ENCODE measurements at places on chromosomes 3 and 15. TPM values are rescaled to one million over a fixed set of nuclear protein-coding genes. Genes with fewer than 3 reads are reported as not detected.
A peak's percentile ranks its signal among the peaks of the same experiment; 100 is the strongest.

- DNase-seq: no peak
These were observed 2.9 kb upstream of the TNK2 start for GRCh38 chr3:195911041-195911945.

Gene STXBP5L
- not detected for total RNA-seq

Gene ATP13A3
- total RNA-seq: 222 TPM

DNA sequence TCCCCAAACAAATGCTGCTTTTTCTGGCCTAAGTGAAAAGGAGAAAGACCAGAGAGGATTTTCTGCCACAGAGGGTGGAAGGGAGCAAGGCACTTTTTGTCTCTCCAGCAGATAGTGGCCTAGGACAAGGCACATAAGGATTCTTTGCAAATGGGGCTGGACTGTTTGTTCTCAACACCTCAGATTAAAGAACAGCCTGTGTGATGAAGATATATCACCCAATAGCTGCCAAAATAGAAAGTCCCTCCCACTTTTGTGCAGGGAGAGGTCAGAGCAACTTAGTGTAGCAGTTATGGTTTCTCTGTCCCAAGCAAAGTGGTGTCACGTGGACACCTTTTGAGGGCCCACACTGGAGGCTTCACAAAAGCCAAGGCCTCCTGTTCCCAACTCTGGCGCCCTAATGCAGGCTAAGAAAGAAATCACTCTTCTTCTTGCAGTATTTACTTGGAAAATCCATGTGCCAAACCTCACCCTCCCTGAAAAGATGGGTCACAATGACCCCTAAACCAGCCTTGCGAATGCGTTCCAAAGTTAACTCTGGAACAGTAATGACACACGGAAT is 84.9 kb downstream of the LRIG1 start:
- no peak for DNase-seq

DNA sequence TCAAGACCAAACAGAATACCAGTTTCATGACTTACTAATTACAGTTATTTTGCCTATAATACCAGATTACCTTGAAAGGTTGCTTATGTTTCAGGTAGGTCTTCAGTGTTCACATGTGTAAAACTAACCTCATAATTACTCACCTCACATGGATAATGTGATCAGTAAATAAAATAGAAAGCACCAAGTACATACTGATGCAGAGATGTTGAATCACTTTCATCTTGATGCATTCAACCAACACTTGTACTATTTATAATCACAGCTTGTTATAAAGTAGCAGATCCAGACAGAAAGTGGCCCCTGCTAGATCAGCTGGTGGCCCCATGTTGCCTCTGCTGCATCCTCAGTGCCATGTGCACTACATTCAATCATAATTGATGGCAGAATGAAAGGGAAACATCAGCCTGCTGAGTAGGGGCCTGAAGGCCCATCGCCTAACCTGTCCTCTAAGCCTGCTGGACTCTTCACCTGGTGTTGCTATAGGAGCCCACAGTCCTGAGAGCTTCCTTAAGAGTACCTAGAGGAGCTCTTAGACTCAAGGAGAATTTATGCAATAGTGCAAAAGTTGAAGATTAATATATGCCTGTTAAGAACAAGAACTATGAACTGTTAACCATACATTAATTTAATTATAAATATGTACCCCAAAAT is 154.3 kb downstream of the PLCL2 start:
- no peak for DNase-seq

DNA sequence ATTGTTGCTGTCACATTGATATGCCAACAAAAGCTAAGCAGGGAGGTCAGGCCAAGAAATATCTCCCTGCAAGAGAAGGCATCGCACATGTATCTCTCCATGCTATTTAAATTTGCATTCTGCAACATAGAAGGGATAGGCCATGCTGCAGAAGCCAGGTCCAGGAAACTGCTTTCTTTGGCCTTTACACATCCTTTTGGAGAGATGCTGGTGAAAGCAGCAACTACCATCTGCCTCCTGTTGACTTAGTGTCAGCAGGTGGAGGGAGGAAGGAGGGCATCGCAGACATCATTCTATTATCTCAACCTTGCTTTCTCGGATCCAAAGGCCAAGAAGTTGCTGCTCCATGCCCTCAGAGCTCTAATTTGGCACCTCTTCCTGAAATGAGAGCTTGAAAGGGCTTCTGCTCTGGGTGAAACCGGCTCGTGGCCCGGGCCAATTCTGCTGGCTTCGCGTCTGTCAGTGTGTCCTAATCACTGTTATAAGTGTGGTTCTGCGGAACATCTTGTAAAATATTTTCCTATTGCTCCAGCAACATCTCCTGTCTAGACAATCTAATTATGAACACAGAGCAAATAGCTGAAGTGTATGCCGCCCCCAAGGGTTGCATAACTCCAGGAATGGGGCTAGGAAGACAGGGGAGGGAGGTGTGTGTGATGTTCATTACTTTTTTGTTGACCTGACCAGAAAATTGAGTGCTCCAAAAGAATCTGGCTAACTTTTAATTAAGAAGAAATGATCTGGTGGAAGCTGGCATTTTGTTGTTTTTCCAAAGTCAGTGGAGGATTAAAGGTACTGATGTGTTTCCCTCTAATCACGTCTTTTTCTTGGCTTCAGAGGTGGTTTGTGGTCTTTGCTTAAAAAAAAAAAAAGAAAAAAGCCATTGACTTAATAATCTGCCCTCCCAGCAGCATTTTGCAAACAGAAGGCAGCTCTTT is 89.1 kb downstream of the TPRG1 start:
- peak; percentile 41 for DNase-seq

Gene STRIT1
- not detected for total RNA-seq

DNA sequence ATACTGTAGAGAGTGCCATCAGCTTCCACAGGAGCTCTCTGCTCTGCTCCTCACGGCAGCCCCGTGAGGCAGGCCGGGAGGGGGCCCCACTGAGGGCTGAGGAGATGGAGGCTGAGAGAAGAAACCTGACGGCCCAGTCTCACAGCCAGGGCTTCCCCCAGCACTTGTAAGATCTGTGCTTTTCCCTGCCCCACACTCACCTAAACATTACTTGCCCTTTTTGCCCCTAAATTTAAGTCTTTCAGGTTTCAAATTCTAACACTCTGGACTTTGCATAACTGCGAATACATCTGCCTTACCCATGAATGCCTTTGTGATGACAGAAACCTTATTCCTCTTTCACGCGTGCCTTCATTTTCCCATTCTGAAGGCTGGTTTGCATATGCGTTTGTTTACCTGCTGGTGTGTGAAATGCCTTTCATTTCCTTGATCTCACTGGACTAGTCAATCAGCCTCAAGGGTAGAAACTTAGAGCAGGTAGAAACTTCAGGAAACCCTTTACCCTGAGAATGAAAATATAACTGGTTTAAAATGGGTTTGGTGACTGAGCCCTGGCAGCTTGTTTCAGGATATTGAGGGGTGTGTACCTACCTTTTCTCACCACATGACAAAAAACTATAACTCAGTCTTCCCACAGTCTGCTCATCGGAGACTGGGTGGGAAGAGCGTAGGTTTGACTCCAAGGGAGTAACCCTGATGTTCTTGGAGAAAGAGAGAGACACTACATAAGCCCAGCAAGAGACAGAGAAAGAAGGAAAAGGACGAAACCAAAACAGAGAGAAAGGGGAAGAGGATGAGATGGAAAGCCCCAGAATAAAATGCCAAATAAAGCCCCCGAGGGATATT is 20.1 kb downstream of the SLC12A8 start:
- DNase-seq: no peak

DNA sequence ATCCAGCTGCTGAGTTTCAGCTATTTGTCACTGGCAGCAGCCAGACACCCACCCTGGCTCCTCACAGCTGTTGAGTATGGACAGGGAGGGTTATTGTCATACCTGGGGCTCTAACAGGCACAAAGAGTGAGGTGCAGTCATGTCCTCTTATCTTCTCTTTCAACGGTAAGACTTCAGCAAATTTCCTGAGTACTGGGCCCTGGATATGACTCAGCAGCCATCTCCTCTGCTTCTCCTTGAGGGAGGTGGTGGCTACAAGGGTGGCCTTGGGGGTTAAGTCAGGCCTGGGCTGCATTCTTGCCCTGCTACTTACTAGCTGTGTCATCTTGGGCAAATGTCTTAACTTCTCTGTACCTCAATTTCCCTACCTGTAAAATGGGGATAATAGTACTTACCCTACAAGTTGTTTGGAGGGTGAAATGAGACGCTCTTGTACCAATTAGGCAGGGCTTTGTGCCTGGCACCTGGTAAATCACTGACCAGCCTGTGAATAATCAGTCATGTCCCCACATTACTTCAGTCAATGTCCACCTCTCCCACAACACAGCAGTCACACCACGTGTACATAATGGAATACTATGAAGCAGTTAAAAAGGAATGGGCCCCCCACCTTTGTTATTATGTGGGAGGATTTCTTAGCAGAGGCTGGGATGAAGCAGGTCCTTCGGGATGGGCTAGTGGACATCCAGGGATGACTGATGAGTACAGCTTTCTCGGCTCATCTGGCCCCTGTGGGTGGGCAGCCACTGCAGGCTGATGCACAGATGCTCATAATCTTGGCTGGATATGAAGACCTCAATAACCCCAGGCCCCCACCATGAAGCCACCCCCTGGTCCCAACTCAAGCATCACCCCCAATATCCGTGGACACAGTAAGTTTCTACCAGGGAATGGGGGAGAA is 528.8 kb downstream of the SHQ1 start:
- no peak for DNase-seq

Gene ERC2
- total RNA-seq: 0.26 TPM

DNA sequence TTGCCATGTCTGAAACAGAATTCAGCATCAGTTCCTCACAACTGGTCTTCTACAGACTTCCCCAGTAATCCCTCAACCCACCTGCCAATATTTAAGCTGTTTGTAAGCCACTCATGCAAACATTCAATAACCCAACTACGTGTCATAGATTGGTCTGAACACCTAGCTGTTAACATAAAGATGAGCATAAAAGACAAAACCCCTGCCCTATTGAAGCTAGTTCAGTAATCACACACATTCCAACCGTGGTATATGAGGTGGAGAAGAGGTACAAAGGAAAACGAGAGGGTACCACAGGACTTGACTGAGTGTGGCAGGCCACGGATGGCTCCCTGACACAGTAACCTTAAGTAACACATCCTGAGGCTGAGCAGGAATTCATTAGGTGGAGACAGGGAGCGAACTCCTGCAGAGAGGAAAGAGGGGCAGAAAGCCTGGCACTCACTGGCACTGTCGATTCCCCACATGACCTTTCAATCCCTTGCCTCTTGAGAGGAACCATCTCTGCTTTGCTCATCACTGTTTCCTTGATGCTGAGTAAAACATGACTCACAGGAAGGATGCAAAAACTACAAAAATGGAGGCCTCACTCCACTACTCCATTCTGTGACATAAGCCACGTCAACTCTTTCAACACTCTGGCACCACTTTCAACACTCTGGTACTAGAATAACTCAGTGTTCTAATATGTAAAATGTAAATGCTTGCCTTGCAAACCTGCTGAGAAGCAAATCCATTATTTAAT is 31.3 kb downstream of the RPN1 start:
- peak; percentile 84 for DNase-seq

Gene HYKK
- total RNA-seq: 2.6 TPM

Gene SAMD7
- total RNA-seq: not detected

- DNase-seq: no peak
These were observed 148.6 kb upstream of the STT3B start for GRCh38 chr3:31384117-31384516.

- DNase-seq: no peak
These were observed 80.4 kb upstream of the TGFBR2 start for GRCh38 chr3:30526031-30526430.

DNA sequence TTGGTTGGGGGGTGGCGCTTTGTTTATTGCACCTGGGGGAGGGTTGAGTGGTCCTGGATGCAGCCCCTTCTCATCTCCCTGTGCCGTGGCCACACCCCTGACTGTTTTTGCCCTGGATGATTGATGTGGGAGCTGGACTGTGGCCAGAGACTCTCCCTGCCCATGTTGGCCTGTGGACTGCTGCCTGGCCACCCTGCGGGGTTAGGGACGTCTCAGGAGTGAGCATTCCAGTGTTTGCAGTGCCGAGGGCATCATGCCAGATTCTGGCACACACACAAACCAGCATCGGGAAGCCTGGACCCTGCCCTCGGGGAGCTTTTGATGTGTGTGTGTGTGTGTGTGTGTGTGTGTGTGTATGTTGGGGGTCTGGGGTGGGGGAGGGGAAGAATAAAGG is 15.8 kb downstream of the APBA2 start:
- no peak for DNase-seq

Gene XRN1
- 40.3 TPM for total RNA-seq

DNA sequence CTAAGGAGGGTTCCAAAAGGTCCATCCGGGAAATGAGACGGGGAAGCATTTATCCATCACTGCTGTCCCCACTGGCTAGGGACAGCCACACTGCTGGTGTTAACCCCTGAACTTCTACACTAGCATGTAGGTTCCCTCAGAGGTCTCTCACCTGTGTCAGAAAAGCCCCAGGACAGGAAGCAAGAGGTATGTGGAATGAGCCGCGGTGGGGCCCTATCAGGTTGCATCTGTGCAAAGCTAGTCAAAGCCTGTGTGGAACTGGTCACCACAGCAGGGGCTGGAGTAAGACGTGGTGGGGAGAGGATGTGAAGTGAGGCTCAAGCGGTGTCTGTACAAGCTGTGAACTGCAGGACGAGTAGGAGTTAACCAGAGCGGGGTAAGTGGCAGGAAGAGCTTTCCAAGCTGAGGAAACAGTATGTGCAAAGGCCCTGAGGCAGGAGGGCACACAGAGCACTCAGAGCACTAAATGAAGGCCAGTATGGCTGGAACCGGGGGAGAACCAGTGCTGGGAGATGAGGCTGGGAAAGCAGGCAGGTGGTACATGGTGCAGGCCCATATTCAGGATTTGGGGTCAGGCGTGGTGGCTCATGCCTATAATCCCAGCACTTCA is 57.8 kb downstream of the MEGF11 start:
- no peak for DNase-seq

Gene SEMA6D
- total RNA-seq: 13.4 TPM

Gene RTP4
- total RNA-seq: 2.1 TPM

Gene ABI3BP
- 6.2 TPM for total RNA-seq

Gene TRAT1
- not detected for total RNA-seq

Gene MAN2C1
- 124 TPM for total RNA-seq

DNA sequence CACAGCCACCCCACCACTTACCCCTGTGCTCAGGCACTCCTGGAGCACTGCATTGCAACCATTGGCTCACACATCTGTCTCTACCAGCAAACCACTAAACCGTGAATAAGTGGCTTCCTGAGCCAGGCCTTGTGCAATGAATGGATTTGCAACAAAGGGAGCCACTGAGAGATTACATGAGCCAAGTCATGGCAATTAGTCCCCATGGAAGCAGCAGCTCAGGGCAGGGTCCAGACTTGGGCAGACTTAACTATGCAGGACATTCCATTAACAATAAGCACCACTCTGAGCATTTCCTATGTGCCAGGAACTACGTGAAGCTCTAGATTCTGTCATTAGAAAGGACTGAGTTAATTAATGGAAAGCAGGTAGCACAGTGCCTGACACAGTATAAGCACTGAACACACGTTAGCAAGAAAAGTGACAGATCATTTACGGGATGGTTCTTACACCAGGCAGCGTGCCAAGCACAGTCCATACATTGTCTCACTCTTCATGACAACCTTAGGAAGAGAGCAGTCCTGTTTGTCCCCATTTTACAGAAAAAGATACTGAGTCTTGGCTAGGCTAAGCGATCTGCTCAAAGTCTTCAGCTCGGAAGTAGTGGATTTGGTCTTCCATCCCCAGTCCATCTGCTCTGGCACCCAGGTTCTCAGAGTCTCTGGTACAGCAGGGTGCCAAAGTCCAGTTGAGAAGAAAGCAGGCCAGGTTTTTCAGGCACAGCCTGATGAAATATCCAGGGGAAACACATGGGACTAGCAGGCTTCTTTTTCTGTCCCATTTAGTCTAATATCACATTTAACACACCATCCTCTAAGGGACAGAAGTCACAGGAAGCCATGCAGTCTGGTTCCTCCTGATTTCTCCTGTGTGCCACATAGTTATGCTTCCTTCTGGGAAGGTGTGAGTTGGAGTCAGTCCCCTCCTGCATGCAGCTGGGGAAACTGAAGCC is 44.1 kb downstream of the LIPC start:
- peak; percentile 88 for DNase-seq

Gene DUOXA2
- total RNA-seq: not detected

Data from fibroblast of lung (primary cell).